HT1080 (cell line): ENCODE measurements at places on chromosomes 3 and 15. TPM values are rescaled to one million over a fixed set of nuclear protein-coding genes. Genes with fewer than 3 reads are reported as not detected.

Gene ECE2
- total RNA-seq, result not detected in 2 replicates

Gene TMEM266
- total RNA-seq, result 0.08 and 0.17 TPM in 2 replicates

DNA sequence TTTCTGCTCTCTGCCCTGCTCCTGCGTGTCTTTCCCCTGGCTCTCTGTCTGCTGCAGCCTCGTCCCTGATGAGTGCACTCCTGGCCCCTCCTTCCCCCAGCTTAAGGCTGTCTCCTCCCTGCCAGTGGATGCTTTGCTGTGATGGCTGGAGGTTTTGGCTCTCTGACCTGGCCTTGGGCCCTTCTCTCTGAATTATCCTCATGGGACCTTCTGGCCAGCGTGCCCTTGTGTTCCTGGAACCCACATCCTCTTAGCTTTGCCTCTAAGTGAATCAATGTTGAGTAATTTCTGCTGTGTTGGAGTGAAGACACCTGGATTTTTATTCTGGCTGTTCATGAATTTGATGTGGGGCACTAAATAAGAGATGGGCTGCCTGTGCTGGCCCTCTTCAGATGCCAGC lies 9.8 kb upstream of the TNFAIP8L3 start:
- no peak for DNase-seq

Gene ROPN1
- 0.21 TPM in 1 of 2 replicates, not detected in the other for total RNA-seq

DNA sequence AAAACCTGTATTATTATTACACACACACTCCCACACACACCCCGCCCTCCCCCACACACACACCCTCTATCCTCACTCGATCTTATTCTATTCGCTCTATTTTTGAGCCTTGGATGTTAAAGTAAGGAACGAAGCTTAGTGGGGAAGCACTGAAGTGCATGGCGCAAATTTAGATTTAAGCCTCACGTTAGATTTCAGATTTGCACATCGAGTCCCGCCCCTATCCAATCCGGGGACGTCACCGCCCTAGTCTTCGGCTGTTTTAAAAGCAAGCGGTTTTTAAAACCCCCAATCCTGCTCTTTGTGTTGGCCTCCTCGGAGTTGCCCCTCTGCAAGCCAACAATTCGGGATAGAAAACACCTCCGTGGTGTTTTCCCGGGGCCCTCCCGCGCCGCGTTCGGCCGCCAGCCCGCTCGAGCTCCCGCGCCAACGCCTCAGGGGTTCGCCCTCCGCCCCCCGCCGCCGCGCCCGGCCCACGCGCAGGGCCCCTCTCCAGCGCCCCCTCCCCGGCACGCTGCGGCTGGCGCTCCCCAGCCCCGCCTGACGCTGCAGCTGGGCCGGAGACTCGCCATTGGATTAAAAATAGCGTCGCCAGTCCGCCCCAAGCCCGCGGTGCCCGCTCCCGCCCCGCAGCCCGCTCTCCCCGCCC lies at the start of gene USP13:
USP13 (plus strand) TSS at position 594 of the 649 bp plus-strand sequence. CDS start 186 bp downstream, outside the sequence.
- peak; percentile 84 for DNase-seq

- DNase-seq, result no peak
These were observed 317 bp downstream of the ROBO2 start for GRCh38 chr3:77040216-77040615.

DNA sequence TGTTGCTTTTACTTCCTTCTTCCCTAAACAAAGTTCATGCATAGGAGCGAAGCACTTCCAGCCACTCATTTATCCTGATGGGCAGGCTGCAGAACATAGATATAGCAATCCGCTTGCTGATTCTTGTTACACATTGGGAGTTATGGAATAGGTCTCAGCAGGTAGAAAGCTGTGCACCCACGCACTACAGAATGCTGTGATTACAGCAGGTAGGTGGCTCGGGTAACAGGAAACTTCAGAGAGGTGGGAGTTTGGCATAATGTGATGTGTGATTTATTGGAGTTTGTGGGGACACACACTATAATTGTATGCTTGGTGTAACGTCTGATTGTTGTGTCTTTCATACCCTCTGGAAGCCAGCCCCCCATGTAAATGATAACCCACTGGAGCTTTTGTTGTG lies 99.2 kb upstream of the MEIS2 start:
- DNase-seq, result no peak

GRCh38 chr3:127814325-127814781 lies 8.0 kb downstream of the MGLL start:
- no peak for DNase-seq

DNA sequence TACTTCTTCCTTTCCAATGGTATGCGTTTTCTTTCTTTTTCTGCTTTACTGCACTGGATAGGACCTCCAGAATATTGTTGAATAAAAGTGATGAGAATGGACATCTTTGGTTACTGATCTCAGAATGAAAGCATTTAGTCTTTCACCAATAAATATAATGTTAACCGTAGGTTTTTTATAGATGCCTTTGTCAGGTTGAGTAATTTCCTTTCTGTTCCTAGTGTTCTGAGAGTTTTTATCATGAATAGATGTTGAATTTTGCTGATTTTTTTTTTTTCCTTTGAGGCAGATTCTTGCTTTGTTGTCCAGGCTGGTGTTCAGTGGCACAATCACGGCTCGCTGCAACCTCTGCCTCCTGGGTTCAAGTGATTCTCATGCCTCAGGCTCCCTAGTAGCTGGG lies 158.4 kb downstream of the KLHL25 start:
- DNase-seq, result no peak

DNA sequence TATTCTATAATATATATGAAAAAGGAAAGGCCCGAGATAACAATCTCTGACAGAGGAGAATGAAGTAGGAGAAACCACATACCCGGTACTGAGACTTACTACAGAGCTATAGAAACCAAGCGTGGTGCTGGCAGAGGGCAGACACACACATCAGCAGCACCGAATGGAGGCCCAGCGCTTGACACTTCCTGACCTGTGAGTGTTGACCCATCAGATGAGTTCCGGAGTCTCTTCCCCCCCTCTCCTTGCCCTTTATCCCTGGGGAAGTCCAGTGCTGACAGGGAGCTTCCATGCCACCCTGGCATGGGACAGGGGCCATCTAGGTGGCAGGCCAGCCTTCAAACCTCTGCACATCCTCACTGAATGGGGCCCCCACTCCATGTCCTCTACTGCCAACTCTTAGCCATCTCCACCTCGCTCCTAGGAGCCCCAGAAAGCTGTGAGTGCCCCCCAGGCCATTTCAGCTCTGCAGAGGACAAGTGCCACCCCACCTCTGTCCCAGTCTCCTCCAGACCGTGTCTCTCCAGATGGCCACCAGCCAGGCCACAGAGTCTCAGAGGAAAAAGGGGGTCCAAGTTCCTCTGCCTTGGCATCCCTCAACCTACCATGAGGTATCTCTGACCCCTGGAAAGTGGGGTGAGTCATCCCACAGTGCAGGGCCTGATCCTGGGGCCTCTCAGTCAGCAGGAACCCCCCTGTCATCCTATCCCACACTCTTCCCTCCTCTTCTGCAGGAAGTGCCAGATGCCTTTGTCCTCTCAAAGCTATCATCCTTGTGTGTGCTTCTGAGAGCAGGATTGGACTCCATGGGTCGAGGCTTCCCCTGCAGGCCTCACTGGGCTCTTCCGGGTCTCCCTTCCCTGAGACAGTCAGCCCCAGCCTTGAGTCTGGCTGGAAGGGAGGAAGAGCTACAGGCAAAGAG lies 116.5 kb upstream of the ALDH1A3 start:
- DNase-seq, result peak; percentile 21

DNA sequence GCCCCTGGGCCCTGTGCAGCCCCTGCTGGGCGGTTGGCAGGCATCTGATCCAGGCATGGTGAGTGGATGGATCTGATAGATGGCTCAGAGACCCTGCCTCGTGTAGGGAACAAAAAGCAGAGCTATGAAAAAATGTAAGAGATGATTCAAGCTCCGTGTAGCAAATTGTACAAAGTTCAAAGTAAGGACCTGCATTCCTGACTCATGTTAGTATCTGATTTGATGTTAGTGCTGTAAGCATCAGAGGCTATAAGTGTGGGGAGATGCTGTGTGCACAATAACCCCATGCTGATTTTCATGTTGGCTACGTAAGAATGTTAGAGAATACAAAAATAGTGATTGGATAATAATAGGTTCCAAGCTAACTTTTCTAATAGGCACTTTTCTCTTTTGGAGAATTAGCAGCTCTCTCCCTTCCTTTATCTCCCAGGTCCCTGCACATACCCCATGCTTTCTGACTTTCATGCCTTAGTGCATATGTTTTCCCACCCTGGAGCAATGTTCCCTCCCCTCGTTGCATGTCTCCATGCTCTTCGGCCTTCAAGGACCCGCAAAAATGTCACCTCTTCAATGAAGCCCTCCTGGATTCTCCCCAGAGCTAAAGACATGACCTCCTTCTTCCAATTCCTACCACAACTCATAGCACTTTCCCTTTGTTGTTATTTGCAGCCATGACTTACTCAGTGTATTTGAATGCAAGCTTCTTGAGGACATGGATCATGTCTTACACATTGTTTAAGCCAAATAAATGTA lies 1.6 kb downstream of the CCR9 start:
- no peak for DNase-seq

DNA sequence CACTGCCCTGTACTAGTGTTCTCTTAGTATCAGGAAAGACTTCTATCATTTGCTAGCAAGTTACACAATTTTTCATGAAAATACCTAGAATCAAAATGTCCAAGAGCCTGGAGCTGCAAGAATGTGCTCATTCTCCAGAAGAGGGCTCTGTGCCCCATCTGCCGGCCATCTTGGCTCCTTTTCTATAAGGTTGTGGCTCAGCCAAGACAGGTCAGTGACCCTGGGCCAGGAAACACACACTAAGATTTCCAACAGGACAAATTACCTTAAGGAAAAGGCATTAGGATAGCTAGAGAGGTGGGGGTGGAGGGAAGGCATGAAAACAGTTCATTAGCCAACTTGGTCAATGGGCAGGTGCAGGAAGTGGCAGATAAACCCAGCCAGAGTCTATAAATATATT lies 20.7 kb downstream of the TIMP4 start:
- DNase-seq, result no peak

GRCh38 chr3:121942116-121942786 lies 48.0 kb downstream of the SLC15A2 start:
- DNase-seq, result no peak

GRCh38 chr3:44942202-44942921 lies 33.6 kb downstream of the ZDHHC3 start:
- DNase-seq, result peak; percentile 69

- no peak for DNase-seq
These were observed 271.4 kb upstream of the PPP2R3A start for GRCh38 chr3:135694142-135694541.

DNA sequence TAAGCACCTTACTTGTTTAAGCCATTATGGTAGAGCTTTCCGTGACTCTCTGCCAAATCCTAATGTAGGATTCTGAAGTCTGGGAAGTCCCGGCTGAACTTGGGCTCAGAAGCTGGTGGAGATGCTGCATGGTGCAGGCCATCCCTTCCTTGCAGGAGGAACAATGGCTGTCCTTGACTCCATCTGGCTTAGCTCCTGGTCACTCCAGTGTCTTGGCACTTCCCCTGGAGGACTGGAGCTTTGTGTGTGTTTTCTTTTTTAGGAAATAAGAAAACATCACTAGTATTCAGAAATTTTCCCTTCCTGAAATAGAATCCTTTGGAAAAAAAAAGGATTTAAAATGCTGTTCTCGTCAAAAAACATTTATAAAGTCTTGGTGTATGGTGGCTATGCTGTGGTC lies 209.3 kb upstream of the ROPN1 start:
- DNase-seq, result no peak

Gene SLC28A1
- total RNA-seq, result not detected in 2 replicates

GRCh38 chr3:184850201-184850600 lies 38.2 kb downstream of the VPS8 start:
- DNase-seq, result no peak

Gene CHDH
- not detected in 2 replicates for total RNA-seq

DNA sequence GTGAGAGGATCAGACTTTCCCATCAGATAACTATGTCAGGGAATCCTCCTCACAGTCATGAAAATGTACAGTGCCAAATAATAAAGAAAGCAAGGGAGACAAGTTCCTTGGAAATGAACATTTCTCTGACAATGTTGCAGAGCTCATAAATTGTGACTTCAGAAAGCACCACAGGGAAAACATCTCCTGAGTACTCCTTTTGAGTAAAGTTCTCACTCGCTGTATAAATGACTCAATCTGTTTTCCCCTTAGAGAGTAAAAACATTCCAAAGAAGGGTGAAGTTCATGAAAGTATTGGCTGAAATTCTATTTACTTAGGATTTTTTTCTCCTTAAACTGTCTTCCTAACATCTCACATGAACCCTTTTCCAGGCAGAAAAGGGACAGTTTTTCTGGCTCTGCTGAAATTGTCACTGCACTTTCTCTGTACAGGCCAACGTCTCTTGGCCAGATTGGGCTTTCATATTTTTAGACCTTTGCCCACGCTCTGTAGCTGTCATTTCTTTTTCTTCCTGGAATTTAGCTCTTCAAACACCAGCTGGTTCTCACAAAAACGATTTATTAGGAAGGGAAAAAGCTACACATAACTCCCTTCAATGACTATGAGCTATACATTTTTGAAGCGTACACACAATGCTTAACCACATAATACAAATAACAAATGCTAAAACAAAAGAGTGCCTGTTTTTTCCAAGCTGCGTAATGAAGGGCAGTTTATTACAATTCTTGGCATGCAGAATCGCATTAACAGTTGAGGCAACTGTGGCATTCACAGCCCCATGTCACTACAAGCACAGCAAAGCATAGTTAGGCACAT lies 216.1 kb downstream of the ATP8B4 start:
- no peak for DNase-seq

Gene HMCES
- total RNA-seq, result 37.4 and 54.9 TPM in 2 replicates

DNA sequence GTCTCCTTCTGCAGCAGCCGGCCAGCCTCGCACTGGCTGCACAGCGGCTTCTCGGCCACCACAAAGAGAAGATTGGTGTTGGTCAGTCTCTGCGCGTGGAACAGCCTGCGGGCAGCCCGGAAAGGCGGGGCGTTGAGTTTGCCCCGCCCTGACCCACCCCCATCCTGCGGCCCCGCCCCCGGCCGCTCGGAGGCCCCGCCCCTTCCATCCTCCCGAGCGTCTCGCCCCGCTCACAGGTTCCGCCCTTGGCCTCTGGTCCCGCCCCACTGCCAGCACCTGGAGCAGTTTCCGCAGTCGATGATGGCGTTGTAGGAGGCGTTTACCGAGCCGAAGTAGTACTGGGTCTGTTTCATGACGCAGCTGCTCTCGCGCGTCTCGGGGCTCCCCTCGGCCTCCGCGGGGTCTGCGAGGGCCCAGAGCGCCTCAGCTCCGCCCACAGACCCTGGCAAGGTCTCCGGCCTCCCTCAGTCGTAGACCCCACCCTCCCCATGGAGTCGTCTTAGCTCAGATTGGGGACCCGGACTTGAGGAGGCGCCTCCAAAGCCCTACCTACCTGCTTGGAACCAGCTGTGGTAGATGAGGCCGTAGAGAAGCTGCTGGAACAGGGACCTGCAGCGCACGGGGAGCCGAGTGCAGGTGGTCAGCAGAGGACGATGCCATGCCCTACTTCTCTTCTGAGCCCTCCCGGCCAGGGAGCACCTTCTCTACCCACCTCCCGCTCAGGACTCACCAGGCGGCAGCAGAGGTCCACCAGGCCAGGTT lies 5.9 kb upstream of the TMEM115 start:
- DNase-seq, result no peak

GRCh38 chr3:147393261-147393942 lies 12.9 kb downstream of the ZIC4 start:
- no peak for DNase-seq

DNA sequence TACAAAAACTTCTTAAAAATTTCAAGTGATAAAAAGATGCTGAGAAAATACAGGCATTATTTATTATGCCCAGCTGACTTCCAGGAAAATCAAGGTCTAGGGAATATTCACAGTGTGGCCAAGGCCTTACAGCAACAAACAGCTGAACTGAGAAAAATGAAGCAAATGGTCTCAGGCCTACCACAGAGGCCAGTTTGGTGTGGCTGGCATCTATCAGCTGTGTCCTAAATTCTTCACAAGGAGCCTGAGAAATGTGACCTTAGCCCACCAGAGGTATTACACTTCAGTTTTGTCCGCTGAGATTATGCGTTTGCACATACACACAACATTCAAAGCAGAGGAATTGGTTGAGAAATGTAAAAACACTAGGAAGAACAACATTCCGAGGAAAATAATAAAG lies 77.4 kb downstream of the ANP32A start:
- DNase-seq, result no peak
